ENCODE measurements at places on chromosomes 3 and 15. TPM values are rescaled to one million over a fixed set of nuclear protein-coding genes. Genes with fewer than 3 reads are reported as not detected.

Gene STARD5
- 9.5 TPM for total RNA-seq

- H3K27ac ChIP-seq: no peak overlapping the region
- no peaks in the 10 kb centered on the region for H3K36me3 ChIP-seq
- DNase-seq: no peak
- H3K27me3 ChIP-seq: no peaks in the 10 kb centered on the region
- no peak overlapping the region for H3K4me3 ChIP-seq
These were observed 144.4 kb downstream of the KCNAB1 start for GRCh38 chr3:156264771-156265170.

Gene AADACL2
- 0.73 TPM for total RNA-seq

DNA sequence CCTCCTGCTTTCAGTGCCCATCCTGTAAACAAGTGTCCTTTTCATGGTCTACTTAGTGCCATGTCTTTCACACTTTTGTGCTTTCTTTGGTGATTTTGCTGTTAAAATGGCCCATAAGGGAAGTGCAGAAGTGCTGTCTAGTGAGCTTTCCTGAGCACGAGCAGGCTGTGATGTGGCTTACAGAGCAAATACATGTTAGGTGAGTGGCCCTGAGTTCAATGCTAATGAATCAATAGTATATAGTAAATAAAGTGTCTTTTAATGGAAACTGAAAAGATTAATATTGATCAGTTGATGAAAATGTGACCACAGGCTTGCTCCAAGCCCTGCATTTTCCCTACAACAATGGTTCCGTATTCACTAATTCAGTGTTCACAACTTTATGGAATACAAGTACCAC lies 5.7 kb downstream of the SH3BP5 start:
- no peaks in the 10 kb centered on the region for H3K27me3 ChIP-seq
- DNase-seq: no peak
- peak overlapping the region; percentile 96 for H3K27ac ChIP-seq
- no peaks in the 10 kb centered on the region for H3K36me3 ChIP-seq
- no peak overlapping the region for H3K4me3 ChIP-seq

Gene EFHB
- total RNA-seq: 1.3 TPM

Gene RAD18
- 8.6 TPM for total RNA-seq

- H3K4me1 ChIP-seq: peaks cover 27% of the 10 kb centered on the region
- no peak for DNase-seq
- peak overlapping the region; percentile 88 for H3K27ac ChIP-seq
- H3K27me3 ChIP-seq: no peaks in the 10 kb centered on the region
These were observed 1.2 kb upstream of the BAHD1 start for GRCh38 chr15:40439461-40439959.

GRCh38 chr3:150414258-150414657 lies 6.2 kb downstream of the TSC22D2 start:
- peak overlapping the region; percentile 10 for H3K4me3 ChIP-seq
- H3K27ac ChIP-seq: no peak overlapping the region
- H3K36me3 ChIP-seq: no peaks in the 10 kb centered on the region
- no peaks in the 10 kb centered on the region for H3K27me3 ChIP-seq

Gene GPR156
- 0.64 TPM for total RNA-seq

DNA sequence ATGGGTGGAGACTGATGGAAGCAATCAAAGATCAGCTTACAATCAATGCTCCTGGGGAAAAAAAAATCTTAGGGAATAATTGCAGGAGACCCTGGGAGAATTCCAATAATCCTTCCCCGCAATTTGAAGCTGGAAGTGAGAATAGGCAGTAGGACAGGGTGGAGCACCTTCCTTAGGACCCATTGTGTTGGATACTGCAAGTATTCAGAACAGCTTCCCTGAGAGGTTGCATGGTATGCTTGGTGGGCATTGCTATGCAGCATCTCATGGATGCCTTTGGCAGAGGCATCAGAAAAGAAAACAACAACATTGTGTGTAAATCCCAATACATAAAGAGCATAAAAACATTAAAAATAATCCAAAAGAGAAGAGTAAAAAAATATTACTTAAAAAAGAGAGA lies 24.6 kb upstream of the DUT start:
- no peak overlapping the region for H3K27ac ChIP-seq
- H3K27me3 ChIP-seq: no peaks in the 10 kb centered on the region
- H3K4me3 ChIP-seq: no peak overlapping the region
- no peak for DNase-seq
- H3K36me3 ChIP-seq: no peaks in the 10 kb centered on the region

Gene FGD5
- total RNA-seq: 7.3 TPM

- H3K4me3 ChIP-seq: peak overlapping the region; percentile 95
- H3K27me3 ChIP-seq: no peaks in the 10 kb centered on the region
- H3K27ac ChIP-seq: peak overlapping the region; percentile 88
- no peaks in the 10 kb centered on the region for H3K4me1 ChIP-seq
These were observed 30.4 kb upstream of the ALDH1A3 start for GRCh38 chr15:100849021-100849854.

Gene IMPG2
- total RNA-seq: 0.15 TPM

GRCh38 chr15:42182961-42183360 lies 25.1 kb downstream of the VPS39 start:
- H3K27ac ChIP-seq: no peak overlapping the region
- no peak for DNase-seq
- H3K4me3 ChIP-seq: no peak overlapping the region

Gene CCR5
- 0.73 TPM for total RNA-seq

Gene TUSC7
- total RNA-seq: not detected

DNA sequence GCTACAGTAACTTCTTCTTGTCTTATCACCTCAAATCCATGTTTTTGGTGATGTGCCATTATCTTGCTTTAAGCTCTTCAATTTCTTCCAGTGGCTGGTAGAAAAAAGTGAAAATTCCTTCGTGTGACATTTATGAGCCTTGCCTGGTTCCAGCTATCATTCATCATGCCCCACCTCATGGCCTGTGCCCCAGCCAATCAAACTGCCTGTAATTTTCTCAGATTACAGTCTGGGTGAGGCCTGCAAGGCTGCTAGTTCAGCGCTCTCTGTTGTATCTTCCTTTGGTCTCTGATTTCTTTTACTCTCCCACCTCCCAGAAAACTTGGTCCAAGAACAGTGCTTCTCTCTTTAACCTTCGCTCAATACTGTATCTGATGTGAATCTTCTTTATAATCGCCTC lies 249.3 kb upstream of the ZNF717 start:
- H3K4me1 ChIP-seq: no peaks in the 10 kb centered on the region
- no peak for DNase-seq
- no peak overlapping the region for H3K27ac ChIP-seq
- H3K27me3 ChIP-seq: no peaks in the 10 kb centered on the region
- no peak overlapping the region for H3K4me3 ChIP-seq
- H3K36me3 ChIP-seq: no peaks in the 10 kb centered on the region

DNA sequence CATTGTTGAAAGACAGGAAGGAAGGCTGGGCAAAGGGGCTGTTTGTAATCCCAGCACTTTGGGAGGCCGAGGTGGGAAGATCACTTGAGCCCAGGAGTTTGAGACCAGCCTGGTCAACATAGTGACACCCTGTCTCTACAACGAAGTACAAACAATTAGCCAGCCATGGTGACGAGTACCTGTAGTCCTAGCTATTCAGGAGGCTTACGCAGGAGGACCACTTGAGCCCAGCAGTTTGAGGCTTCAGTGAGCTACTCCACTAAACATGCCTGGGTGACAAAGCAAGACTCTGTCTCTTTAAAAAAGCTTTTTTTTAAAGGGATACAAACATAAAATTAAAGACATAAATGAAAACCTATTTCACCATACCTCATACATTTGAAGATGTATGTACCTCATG lies 11.1 kb downstream of the SERP1 start:
- DNase-seq: no peak
- H3K36me3 ChIP-seq: no peaks in the 10 kb centered on the region
- H3K27me3 ChIP-seq: no peaks in the 10 kb centered on the region
- H3K27ac ChIP-seq: no peak overlapping the region

GRCh38 chr3:115999001-115999585 lies 375.8 kb downstream of the GAP43 start:
- H3K36me3 ChIP-seq: no peaks in the 10 kb centered on the region
- no peak overlapping the region for H3K27ac ChIP-seq
- H3K4me3 ChIP-seq: no peak overlapping the region
- DNase-seq: no peak
- H3K27me3 ChIP-seq: no peaks in the 10 kb centered on the region
- H3K4me1 ChIP-seq: no peaks in the 10 kb centered on the region

Gene SUSD5
- 0.66 TPM for total RNA-seq

All from breast epithelium (tissue), 4 donors.